Osteoblast (primary cell): ENCODE measurements at places on chromosomes 2 and 18. TPM values are rescaled to one million over a fixed set of nuclear protein-coding genes. Genes with fewer than 3 reads are reported as not detected.

DNA sequence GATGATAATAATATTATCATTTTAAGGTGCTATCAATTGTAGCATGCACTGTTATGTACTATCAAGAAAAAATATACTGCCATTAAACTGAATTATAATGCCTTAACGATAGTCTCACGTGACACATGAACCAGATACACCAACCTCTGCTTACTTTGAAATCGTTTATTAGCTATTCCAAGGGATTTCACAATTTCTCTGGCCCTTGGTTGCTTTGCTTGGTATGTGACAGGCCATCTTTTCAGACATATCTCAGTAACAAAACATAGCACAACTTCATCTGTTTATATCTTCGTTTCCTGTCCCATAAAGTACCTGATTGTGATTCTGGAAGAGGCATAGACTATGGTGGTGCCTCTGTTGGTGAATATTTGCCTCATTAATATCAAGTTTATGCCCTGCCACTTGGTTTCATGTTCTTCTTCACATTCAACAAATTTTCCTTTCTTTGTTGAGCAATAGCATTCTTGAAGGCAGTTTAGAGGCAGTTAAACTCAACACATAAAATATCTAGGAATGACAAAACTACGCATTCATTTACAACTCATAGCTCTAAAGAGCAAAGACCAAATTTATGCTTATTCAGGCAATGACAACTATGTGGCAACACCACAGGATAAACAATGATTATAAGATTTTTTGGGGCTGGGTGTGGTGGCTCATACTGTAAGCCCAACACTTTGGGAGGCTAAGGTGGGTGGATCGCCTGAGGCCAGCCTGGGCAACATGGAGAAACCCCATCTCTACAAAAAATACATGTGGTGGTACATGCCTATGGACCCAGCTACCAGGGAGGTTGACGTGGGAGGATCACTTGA, 84.3 kb downstream of the MCFD2 start:
- no peak for DNase-seq

- DNase-seq = no peak
These were observed 281.9 kb upstream of the CELF4 start for GRCh38 chr18:37847544-37847943.

GRCh38 chr2:72116081-72116533, 31.6 kb downstream of the CYP26B1 start:
- DNase-seq = peak; percentile 62

GRCh38 chr2:11156396-11157075, 1.3 kb downstream of the SLC66A3 start:
- peak; percentile 59 for DNase-seq

DNA sequence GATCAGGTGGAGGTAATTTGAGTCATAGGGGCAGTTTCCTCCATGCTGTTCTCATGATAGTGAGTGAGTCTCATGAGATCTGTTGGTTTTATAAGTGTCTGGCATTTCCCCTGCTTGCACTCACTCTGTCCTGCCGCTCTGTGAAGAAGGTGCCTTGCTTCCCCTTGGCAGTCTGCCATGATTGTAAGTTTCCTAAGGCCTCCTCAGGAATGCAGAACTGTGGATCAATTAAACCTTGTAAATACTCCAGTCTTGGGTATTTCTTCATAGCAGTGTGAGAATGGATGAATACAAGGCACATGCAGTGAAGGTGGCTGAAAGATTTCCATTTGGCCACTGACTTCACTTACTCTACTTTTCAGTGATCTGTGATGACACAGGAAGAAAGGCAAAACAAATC, 133.7 kb downstream of the SH3BP4 start:
- no peak for DNase-seq

- DNase-seq = no peak
These were observed 310.6 kb downstream of the GBX2 start for GRCh38 chr2:235857598-235857997.

DNA sequence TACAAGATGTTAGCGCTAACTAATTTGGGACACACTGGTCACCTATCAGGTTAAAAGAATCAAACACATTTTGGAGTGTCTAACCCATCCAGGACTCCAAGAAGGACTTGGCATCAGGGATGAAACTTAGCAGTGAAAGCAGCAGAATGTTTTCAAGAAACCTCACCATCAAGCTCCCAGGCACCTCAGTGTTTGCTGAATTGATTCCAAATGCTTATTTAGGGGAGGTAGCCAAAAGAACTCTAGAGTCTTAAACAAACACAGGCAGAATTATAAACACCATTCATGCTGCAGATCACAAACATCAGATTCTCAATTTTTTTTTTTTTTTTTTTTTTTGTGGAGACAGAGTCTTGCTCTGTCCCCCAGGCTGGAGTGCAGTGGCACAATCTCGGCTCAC, 122.8 kb upstream of the UXS1 start:
- no peak for DNase-seq

DNA sequence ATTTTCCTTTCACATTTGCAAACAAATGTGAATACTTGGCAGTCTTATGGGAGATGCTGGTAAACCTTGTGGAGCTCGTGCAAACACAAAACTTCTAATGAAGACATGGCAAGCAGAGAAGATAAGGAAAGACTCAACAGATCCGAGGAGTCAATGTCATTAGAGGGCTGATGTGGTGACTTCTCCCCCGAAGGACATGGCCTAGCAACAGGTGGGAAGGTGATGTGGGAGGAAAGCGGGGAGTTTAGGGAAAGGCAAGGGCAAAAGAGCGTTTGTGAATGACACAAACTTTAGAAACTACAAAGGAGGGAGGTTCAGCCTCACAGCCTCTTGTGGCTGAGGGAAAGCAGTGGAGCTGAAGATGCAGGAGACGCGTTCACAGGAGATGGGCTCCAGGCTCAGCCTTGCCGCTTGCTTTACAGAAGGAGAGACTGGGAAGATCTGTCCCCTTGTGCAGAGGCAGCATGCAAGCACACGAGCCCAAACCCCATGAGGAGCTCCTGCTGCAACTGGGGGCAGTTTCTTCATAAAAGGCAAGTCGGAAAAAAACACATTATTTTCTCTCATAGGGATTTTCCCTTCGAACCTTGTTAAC, 86.6 kb downstream of the SOWAHC start:
- DNase-seq = no peak

- DNase-seq = peak; percentile 77
These were observed 75.3 kb upstream of the RIOK3 start for GRCh38 chr18:23377669-23378301.

DNA sequence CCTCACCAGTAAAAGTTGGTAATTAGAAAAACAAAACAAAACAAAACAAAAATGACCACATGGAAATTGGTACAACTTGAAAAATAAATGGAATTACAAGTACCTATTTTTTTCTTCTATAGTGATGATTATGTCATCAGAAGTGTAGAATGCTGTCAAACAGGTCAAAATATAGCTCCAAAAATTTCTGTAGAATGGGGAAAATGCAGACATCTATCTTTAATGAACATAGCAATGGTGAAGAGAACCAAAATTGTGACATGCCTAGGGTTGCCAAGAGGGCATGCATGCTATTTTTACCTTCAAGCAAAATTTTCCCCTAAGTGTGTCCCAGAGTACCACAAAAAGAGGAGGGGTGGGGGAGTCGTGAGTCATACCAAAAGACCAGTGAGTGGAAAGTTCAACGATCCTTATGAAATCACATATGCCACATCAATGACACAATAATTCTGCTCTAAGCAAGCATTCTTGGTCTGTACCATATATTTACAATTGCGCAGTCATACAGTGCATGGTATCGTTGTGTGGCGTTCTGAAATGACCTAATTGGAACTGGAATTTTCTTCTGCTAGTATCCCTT, 1436.4 kb downstream of the SUCLG1 start:
- DNase-seq = no peak

DNA sequence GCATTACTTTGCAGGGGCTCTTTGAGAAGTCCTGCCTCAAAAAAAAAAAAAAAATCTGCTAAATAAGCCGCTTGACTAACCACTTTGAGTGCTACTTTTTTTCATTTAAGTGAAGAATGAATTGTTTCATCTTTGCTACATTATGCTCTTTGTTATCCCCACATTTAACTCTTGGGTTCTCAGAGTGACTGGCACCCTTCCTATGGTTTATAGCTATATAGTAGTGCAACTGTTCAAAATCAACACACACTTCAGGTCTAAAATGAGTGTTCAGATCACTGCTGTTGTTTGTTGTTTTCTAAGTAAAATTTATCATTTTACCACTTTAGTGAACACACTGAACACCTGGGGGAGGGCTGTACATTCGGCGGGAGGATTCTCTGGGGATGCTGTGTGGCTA, 13.6 kb downstream of the STPG4 start:
- DNase-seq = no peak

DNA sequence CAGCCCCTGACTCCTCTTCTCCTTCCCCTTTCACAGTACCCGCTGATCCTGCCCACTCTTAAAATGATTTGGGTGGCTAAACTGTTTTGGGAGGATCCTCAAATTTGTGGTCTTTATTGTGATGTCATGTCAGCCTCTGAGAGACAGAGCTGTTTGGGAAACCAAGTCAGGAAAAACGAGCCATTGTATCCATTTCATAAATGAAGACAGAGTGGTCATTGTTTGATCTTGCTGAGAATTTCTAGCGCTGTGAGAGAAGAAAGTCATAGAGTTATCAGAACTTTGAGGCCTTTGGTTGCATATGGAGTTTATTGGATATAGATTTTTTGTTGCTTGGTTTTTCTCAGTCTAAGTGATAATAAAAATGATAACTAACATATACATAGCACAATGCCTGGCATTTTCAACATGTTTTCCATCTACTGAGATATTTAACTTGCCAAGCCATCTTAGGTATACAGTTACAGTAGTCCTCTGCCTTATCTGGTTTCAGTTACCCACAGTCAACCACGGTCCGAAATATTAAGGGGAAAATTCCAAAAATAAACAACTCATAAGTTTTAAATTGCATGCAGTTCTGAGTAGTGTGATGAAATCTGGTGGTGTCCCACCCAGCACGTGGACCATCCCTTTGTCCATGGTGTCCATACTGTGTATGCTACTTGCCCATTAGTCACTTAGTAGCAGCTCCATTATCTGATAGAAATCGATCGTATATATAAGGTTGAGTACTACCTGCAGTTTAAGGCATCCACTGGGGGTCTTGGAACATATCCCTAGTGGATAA, 105.0 kb upstream of the RASGRP3 start:
- no peak for DNase-seq

The ATP6V1B1 gene
- total RNA-seq = 0.88 and 2.5 TPM in 2 replicates

The KIAA2012 gene
- total RNA-seq = under 0.01 TPM in 1 of 2 replicates, not detected in the other

The MTERF4 gene
- 20.3 and 30.0 TPM in 2 replicates for total RNA-seq

The CCDC150 gene
- 5.8 and 8.5 TPM in 2 replicates for total RNA-seq

The UPP2 gene
- total RNA-seq = not detected in 2 replicates

The TRIM43 gene
- not detected in 2 replicates for total RNA-seq
